Aorta (tissue), 5 donors: ENCODE measurements at places on chromosomes 4 and X. TPM values are rescaled to one million over a fixed set of nuclear protein-coding genes. Genes with fewer than 3 reads are reported as not detected.
A peak's percentile ranks its signal among the peaks of the same experiment; 100 is the strongest.

- H3K27ac ChIP-seq, result no peak overlapping the region
- DNase-seq, result no peak
- H3K27me3 ChIP-seq, result no peaks in the 10 kb centered on the region
- no peaks in the 10 kb centered on the region for H3K36me3 ChIP-seq
- no peak overlapping the region for H3K4me3 ChIP-seq
- H3K4me1 ChIP-seq, result no peaks in the 10 kb centered on the region
These were observed 127.3 kb downstream of the TENM3 start for GRCh38 chr4:182370491-182370890.

DNA sequence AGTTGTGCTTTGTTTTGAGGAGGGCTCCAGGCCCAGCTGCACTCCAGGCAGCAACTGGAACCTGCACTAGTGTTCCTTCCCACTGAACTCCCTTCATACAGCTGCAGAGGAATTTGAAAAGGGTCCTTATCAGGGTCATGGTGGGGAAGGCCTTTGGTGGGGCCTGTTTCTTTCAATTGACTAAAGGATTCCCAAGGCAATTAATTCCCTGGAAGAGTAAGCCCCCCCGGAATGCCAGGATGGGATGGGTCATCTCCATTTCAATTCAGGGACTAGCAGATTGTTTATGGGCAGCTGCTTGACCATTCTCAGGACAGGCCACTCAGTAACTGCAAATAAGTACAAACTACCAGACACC lies 45.3 kb downstream of the TSC22D3 start:
- no peak for DNase-seq
- H3K4me3 ChIP-seq, result no peak overlapping the region
- H3K27ac ChIP-seq, result no peak overlapping the region
- no peaks in the 10 kb centered on the region for H3K27me3 ChIP-seq

DNA sequence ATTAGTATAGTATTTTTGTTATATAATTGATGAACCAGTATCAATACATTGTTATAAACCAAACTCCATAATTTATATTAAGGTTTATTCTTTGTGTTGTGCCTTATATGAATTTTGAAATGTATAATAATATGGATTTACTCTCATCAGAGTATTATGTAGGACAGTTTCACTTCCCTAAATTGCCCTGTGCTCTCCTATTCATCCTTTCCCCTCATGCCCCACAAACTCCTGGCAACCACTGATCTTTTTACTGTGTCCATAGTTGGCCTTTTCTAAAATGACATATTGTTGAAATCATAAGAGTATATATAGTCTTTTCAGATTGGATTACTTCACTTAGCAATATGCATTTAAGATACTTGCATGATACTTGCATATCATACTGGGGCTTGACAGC lies 958.1 kb upstream of the GRID2 start:
- H3K27ac ChIP-seq, result no peak overlapping the region
- H3K4me1 ChIP-seq, result no peaks in the 10 kb centered on the region
- no peaks in the 10 kb centered on the region for H3K27me3 ChIP-seq
- no peak for DNase-seq

DNA sequence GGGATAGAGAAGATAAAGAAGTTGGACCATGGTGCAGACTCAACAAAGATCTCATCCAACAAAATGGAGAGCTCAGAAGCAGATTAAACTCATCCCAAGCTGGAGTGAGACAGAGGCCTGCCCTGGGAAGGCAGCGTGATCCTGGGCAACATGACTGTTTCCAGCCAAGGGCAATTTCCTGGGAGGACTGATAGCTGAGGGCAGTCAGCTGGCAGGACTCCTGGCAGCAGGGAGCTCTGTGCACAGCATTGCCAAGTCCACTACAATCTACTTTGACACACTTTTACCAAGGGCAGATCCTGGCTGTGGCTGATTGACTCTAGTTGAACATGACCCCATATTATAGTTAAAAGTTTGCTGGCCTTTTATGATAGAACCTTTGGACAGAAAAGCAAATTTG lies 357.3 kb upstream of the RASGEF1B start:
- no peak overlapping the region for H3K27ac ChIP-seq
- no peak overlapping the region for H3K4me3 ChIP-seq
- H3K4me1 ChIP-seq, result no peaks in the 10 kb centered on the region
- DNase-seq, result peak; percentile 66
- no peaks in the 10 kb centered on the region for H3K36me3 ChIP-seq

DNA sequence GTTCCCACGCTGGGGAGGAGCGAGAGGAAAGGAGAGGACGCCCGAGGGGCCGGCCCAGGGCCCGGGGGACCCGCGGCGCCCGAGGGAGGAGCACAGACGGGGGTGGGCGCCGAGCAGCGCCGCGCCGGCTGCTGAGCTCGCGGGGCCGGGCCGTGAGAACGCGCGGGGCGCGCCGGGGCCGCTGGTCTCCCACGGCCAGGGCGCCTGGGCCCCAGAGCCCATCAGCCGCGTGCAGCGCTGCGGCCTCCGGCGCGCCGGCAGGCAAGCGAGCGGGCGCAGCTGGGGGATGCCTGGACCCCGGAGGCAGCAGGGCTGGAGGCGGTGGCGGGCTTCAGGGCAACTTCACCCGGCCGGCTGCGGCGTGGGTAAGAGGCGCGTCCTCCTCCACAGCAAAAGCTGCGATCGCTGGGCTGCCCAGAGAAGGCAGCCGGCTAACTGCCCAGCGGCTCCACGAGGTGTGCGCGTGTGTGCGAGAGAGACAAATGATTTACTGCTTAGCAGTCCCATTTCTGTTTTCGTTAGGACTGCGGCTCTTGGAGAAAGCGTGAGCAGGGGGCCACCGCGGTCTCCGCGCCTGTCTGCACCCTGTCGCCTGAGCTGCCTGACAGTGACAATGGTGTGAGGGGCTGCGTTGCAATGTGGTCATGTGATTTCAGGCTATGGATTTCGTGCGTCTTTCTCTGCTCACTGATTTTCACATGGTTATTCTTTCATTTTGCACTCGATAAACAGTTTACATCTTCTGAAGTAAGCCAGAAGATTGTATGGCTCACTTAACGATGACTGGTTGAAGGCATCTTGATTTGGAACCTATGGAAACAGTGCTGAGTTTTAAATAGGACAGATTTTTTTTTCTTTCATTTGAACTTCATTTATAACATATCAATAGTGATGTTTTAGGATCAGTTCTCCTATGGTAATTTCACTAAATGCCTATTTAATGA lies 1.2 kb downstream of the GUCY1A1 start:
- H3K4me3 ChIP-seq, result peak overlapping the region; percentile 46
- peak overlapping the region; percentile 58 for H3K27ac ChIP-seq
- H3K27me3 ChIP-seq, result no peaks in the 10 kb centered on the region
- H3K36me3 ChIP-seq, result no peaks in the 10 kb centered on the region

DNA sequence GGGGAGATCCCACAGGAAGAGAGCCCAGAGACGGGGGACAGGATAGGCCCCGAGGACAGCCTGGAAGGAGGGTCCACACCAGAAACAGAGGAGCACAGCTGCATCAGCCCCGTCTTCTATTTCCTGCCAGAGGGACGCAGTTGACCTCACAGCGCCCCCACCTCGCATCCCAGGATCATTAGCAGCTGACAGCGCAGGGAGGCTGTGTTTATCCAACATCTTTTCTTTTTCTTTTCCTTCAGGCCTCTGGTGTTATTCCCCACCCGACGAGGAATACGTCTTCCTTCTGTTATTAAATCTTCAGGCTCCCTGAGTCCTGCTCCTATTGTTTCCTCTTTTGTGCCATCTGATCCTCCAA lies 75.4 kb downstream of the DCHS2 start:
- no peaks in the 10 kb centered on the region for H3K4me1 ChIP-seq
- no peaks in the 10 kb centered on the region for H3K36me3 ChIP-seq
- DNase-seq, result no peak
- no peak overlapping the region for H3K27ac ChIP-seq

- no peaks in the 10 kb centered on the region for H3K36me3 ChIP-seq
- H3K4me1 ChIP-seq, result no peaks in the 10 kb centered on the region
- no peak for DNase-seq
- H3K27me3 ChIP-seq, result no peaks in the 10 kb centered on the region
- H3K4me3 ChIP-seq, result no peak overlapping the region
These were observed 48.5 kb downstream of the FSTL5 start for GRCh38 chr4:162115333-162115732.

- H3K27me3 ChIP-seq, result no peaks in the 10 kb centered on the region
- peaks cover 3% of the 10 kb centered on the region for H3K4me1 ChIP-seq
- H3K4me3 ChIP-seq, result no peak overlapping the region
- H3K36me3 ChIP-seq, result no peaks in the 10 kb centered on the region
- no peak overlapping the region for H3K27ac ChIP-seq
- DNase-seq, result no peak
These were observed 23.5 kb downstream of the NOA1 start for GRCh38 chr4:56953680-56954520.

DNA sequence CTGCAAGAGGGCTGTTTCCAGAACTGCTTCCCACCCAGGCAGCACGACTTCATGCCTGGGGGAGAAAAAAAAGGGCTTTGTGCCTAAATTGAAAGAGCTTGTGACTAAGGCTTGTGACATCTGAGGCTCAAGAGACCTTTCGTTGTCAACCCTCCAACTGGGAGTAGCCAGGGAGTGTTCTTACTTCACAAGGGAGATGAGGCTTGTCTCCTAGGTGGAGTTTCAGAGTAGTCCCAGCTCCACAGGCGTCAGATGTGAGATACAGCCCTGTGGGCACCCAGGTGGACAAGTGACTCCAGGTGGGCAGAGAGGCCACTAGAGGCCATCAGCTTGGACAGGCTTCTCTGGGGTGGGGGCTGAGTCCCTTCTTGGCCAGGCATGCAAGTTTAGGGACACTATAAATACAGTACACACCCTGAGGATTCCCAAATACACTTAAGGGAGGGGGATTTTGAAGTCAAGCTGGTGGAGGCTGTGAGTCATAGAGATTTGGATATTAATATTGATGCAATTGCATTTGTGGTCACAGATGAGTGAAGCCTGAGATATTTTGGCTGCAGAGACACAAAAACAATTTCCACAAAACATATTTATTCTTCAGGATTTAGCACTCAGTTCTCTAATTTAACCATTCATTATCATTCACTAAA lies 40.1 kb upstream of the SETD7 start:
- no peaks in the 10 kb centered on the region for H3K4me1 ChIP-seq
- H3K27ac ChIP-seq, result no peak overlapping the region
- no peak for DNase-seq
- no peaks in the 10 kb centered on the region for H3K36me3 ChIP-seq

DNA sequence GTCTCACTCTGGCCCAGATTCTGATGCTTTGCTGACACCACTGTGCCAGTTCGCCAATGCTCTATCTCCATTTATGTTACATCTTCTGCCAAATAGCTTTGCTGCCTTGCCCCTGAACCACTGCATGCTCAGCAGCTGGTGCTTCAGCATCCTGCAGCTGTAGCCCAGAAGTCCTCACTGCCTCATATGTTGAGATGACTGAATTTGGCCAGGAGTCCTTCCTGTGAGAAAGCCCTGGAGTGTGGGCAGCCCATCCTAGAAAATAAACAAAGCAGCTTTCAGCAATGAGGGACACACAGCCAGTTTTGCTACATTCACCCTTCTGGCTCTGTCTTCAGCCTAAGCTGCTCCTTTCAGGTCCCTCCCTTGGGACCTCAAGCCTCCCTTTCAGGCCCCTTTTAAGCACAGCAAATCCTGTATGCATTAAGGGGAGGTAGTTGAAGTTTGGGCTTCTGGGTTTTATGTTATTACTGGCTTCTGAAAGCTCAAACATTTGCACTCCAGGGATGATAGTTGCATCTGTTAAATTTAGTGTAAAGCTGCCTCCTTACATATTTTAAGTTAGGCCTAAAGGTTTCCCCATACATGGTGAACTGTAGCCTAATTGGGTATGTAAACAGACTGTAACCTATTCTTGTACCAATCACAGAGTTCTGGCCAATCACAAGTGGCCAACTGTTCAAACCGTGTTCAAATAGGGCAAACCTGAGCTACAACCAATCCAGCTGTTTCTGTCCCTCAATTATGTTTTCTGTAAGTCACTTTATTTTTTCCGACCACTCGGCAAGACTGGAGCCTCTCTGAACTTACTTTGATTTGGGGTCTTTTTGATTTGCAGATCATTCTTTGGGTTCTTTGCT lies 2.1 kb upstream of the TMEM165 start:
- no peaks in the 10 kb centered on the region for H3K27me3 ChIP-seq
- no peak for DNase-seq
- no peak overlapping the region for H3K27ac ChIP-seq
- no peaks in the 10 kb centered on the region for H3K4me1 ChIP-seq

DNA sequence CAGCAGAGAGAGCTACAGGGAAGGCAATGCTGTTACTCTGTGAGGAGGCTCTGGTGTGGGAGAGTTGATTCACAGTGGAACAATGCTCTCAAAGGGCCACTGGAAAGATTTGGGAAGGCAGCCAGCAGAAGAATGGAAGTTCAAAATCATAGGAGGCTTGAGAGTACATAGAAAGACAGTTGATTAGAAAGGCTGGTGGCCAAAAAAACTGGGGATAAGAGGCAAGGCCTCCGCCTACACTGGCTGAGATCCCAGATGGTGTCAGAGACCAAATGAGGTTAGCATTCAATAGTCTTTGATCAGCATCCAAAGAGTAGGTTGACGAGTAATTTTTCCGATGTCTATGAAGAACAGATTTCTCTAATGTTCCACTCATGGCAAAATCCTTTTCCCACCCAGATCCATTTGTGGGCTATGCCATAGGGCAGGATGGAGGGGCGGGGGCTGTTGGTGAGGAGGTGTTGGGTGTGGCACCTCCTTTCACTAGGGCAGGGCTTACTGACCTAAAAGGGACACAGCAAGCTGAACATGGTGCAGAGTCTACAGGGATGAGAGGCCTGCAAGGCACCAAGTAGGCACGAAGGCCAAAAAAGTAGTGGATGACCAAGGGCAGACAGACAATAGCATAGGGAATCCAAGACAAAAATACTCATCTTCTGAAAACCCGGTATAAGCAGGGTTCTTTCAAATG lies 15.1 kb downstream of the TEC start:
- no peak overlapping the region for H3K4me3 ChIP-seq
- H3K27ac ChIP-seq, result no peak overlapping the region
- H3K36me3 ChIP-seq, result no peaks in the 10 kb centered on the region
- no peak for DNase-seq
- no peaks in the 10 kb centered on the region for H3K4me1 ChIP-seq

DNA sequence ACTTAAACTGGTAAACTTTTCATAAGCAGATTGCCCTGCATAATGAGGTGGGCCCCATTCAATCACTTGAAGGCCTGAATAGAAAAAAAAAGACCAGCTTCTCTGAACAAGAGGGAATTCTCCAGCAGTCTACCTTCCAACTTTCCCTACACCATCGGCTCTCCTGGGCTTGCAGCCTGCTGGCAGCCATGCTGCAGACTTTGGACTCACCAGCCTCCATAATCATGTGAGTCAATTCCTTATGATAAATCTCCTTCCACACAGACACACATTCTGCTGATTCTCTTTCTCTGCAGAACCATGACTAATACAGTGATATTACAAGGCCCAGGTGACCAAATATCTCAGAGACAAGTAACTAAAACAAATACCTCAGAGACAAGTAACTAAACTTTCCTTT lies 113.8 kb upstream of the WDR17 start:
- H3K27me3 ChIP-seq, result no peaks in the 10 kb centered on the region
- H3K4me1 ChIP-seq, result no peaks in the 10 kb centered on the region
- no peaks in the 10 kb centered on the region for H3K36me3 ChIP-seq
- DNase-seq, result no peak
- H3K27ac ChIP-seq, result no peak overlapping the region
- no peak overlapping the region for H3K4me3 ChIP-seq

- no peak overlapping the region for H3K4me3 ChIP-seq
- no peak overlapping the region for H3K27ac ChIP-seq
- no peaks in the 10 kb centered on the region for H3K36me3 ChIP-seq
- no peak for DNase-seq
- peaks cover 2% of the 10 kb centered on the region for H3K4me1 ChIP-seq
These were observed 25.7 kb downstream of the GUCY1A1 start for GRCh38 chr4:155692361-155692760.

Gene USP26
- total RNA-seq, result not detected

Gene FAM9B
- not detected for total RNA-seq

Gene NSG1
- 0.58 TPM for total RNA-seq

Gene TKTL2
- total RNA-seq, result not detected

Gene SPANXB1
- not detected for total RNA-seq

Gene SLC9B2
- total RNA-seq, result 25.2 TPM
